Ureter (tissue), 1 donor: ENCODE measurements at places on chromosomes 13 and 19. TPM values are rescaled to one million over a fixed set of nuclear protein-coding genes. Genes with fewer than 3 reads are reported as not detected.

- DNase-seq: no peak
Observed at GRCh38 chr19:2188708-2189385, 25.1 kb downstream of the DOT1L start.

GRCh38 chr13:97257800-97258799 is 36.0 kb downstream of the MBNL2 start:
- no peak for DNase-seq

The ZNF730 gene
- total RNA-seq: 3.3 TPM

GRCh38 chr13:85091631-85092234 is 707.5 kb downstream of the SLITRK6 start:
- DNase-seq: no peak

DNA sequence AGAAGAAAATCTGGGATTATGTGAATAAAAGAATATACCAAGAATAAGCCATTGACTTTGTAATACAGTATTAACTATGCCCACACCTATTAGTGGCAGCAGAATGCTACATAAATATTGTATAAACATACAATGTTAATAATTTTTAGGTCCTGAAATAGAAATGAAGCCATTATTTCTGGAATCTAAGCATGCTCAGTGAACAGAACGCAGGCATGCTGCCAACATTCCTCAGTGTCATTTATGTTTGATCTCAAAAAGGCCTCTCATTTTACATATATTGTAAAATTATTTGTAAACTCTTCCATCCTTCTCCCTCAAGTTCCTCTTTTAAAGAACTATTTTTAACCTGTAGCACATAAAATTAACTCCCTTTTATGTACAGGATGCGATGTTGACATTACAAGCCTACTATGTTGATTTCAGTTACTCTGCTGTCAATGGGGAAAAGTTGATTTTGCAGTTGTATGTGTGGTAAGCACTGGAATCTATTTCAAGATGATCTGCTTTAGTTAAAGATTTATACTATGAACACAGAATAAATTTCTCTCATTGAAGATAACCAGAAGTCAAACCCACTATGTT is 118.8 kb downstream of the VWA8 start:
- no peak for DNase-seq

DNA sequence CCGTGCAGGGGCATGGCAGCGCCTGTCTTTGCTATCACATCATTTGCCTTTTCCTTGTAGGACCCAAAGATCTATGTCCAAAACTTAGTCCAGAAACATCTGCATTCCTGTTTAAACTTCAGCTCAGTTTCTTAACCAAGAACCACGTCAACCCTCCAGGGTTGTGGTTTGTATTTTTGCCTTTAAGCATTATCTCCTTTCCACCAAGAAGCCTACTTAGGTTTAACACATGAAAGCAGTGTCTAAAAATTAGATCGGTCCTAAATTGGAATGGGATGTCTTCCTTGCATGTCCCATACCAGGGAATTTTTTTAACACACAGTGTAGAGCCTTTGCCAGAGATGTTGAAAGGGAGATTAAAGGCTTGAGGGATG is 38.8 kb downstream of the DHRS12 start:
- DNase-seq: no peak

DNA sequence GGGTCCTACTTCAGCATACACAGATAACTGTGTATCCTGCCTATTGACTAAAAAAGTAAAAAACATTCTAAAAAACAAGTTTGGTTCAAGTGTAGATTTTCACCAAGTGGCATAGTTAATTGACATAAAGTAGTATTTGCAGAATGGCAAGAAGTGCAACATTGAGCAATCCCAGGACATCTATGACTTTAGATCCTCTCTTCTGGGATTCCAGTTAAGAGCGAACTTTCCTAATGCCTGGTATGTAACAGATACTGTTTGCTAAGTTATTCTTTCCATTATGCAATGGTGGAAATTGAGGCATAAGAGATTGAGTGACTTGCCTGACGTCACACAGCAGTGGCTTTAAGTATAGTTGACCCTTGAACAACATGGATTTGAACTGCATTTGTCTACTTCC is 96.1 kb downstream of the ZMYM2 start:
- no peak for DNase-seq

The FCAR gene
- total RNA-seq: 0.39 TPM

- no peak for DNase-seq
Observed at GRCh38 chr13:21033212-21033840, 28.1 kb downstream of the LATS2 start.

DNA sequence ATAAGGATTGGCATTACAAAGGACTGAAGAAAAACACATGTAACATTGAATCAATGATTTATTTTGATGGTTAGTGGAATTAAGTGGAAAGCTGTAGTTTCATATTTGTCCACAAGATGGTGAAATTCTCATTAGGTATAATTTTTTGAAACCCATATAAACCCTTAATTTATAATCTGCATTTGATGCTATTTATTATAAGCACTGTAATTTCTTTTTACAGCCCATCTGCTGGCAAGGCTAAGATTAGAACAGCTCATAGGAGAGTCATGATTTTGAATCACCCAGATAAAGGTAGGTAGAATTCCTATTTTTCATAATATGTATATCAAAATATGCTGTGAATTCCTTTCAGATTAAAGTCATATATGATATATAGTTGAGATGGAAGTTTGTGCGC is 62.2 kb downstream of the DNAJC15 start:
- DNase-seq: no peak

- DNase-seq: no peak
Observed at GRCh38 chr19:38409631-38410133, 6.8 kb downstream of the FAM98C start.
